Left ventricle myocardium inferior (tissue), 1 donor: ENCODE measurements at places on chromosomes 16 and 17.

DNA sequence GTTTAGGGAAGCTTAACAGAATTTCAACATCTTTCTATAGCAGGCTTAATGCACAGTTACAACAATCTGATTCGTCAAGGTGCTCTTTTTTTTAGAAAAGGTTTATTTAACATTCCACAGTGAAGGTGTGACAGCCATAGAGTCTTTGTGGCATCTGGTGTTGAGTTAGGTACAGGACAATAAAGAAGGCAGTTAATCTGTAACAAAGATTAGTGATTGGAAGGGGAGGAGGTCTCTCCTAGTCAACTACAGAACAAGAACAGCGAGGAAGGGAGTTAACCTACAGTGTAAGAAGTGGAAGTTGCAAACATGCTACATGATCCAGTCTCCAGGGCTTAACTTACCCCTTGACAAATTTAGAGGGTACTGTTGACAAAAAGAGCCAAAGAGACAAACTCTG is 3.0 kb upstream of the ZDHHC7 start:
- no peak for DNase-seq

- DNase-seq: no peak
These were observed at the start of gene PITPNM3 for GRCh38 chr17:6556121-6557039. TSS of gene PITPNM3 (minus strand) at chr17:6556555. CDS start at chr17:6556406, 149 bp downstream.

GRCh38 chr17:35245196-35245486 is 2.3 kb downstream of the SLFN5 start:
- DNase-seq: no peak

- no peak for DNase-seq
These were observed at the start of gene NLRC3 for GRCh38 chr16:3577302-3577752. TSS of gene NLRC3 (minus strand) at chr16:3577403. CDS start at chr16:3565036, 12,367 bp downstream.

DNA sequence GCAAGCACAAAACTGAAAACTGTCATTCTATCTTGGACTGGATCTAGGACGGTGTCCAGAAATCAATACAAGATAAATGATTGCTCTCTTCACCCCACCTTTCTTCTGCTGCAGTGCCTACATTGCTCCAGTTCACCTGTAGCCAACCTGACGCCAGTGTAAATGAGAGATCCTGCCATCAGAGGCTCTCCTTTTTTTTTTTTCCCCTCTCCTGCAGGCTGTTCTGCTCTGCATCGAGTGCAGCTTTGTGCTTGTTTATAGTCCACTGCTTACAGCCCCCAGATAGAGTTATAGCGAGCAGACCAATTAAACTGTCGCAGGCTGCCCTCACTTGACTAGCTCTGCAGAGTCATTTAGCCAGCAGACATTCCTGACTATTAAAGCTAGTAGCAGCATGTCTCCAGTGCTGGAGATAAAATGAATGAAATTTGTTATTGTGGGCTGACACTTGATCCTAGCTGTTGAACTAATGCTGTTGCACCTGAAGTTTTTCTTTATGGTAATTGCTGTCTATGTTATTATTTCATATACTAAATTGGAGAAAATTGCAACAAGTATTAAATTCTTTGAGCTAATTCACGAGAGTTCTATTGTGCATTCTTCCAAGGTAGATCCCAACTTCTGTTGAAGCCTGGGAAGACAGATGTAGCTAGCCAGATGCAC is 257.1 kb downstream of the FTO start:
- DNase-seq: no peak

- DNase-seq: peak; percentile 83
These were observed 8.8 kb downstream of the JUP start for GRCh38 chr17:41777574-41778188.

GRCh38 chr16:22220069-22220440 is 14.0 kb downstream of the EEF2K start:
- peak; percentile 80 for DNase-seq

DNA sequence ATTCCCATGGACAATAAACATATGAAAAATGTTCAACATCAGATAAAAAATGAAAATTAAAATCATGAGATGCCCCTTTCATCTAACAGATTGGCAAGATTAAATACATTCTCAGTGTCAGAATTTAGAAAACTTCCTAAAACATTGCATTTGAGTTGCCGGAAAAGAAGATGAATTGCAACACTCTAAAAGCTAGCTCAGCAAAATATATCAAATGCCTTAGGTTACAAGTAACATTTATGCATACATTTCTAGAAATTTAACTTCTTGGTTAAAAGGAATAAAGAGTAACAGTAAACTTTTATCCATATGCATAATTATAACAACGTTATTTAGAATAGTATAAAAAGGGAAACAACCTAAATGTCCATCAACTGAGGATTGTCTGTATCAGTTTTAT is 239.0 kb downstream of the PMP22 start:
- DNase-seq: no peak

- no peak for DNase-seq
These were observed 8.7 kb downstream of the MSL1 start for GRCh38 chr17:40130352-40131042.

DNA sequence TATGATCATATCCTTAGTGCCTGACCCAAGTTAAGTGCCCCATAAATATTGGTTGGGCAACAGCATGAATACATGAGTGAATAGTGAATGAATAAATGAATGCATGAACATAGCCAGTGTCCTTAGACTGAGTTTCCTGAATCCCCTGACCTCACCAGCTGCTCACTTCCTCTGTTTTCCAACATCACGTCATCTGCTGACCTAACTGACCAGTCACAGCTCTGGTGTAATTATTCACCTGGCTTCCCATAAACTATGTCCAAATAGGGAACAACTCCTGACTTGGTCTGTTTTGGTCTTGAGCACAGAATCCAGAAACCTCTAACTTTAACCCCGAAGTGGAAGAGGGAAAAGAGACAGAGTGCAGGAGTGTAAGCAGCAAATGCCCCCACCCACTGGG is 83.4 kb downstream of the ASIC2 start:
- no peak for DNase-seq

DNA sequence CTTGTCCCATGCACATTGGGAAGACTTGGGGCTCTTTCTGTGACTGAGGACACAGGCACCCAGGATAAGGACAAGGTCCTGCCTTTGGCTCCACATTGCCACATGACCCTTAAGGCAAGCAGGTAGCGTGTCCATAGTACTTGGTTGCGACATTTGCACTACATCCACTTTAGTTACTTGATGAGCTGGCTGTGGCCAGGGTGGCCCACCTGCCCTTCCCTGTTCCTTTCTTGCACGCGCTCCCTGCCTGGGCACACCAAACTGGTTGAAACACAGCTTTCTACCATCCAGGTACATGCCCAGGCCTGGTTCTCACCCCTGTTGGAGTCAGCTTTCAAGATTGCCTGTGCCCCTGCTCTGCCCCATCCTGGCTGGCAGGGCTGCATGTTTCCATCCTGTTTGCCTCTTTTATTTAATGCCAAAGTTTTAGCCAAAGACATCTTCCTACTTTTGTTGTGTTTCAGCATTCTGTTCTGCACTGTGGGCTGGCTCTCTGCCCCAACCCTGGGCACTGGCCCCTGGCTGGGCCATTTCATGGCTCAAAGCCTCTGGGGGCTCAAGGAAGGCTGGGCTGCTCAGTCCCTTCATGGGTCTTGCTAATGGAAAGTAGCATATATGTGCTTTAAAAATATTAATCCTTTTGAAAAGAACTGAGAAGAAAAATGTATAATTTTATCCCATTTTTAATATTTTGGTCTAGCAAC is 3.2 kb downstream of the B3GNT9 start:
- no peak for DNase-seq

- DNase-seq: no peak
These were observed 24.2 kb downstream of the CYB5B start for GRCh38 chr16:69448470-69449193.

DNA sequence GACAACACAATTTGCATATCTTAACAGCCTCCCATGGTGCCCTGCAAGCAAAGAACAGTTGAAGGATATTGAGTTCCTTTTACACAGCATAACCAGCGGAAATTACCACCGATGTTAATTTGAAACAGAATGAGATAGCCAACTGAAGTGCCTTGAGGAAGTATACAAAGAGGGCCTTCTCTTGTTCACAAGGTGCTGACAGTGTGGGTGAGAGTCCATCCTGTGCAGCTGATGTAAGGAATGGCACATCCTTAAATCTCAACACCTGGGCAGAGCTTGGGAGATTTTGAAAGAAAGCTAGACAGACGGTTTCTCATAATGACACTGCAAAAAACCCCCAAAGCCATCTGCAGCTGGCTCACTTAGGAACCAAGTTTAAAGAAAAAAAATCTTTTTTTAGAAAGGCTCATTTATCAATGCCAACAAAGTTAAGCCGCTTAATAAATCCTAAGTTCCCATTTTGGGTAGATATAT is 818.6 kb downstream of the KCNJ2 start:
- no peak for DNase-seq

DNA sequence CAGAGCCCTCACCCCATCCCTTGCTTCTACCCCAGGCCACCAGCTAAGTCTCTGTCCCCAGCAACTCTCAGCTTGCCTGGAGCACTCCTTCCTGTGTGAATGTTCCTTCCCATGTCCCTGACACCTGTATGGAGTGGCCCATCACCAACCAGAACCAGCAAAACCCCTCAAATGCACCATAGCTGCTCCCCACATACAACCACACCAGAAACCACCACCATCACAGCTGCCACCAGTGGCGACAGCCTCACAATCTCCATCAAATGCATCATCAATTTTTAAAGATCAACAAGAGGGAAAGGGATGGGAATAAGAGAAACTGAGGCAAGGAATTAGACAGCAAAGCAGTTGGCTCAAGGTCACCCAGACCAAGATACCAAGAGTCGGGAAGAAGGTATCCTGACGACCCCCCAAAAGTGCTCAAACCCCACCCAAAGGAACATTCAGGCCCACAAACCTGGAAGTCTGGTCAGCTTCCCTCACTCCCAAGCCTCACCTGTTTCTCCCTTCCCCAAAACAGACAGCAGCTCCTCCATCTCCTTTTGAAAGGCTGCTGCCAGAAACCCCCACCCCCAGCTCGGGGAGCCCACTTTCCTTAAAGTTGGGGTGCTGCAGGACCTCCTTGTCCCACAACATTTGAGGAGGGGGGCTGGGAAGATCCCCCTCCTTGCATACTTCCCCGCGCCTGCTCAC is 1.8 kb downstream of the SRCIN1 start:
- no peak for DNase-seq

DNA sequence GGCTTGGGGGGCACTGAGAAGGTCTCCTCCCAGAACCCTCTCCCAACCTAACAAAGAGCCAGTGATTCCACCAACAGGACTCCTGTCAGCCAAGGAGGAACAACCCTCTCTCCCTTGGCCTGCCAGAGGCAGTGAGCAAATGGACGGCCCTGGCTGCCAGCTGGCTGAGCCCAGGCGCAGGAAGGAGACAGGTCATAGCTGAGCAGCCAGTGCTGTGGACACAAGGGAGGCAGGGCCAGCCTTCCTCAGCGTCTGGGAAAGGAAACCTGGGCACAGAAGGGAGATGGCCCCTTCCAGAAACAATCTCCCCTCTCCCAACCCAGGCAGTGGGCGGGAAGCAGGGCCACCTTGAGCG is 2.1 kb downstream of the MPO start:
- DNase-seq: peak; percentile 39

GRCh38 chr17:78359321-78359996 is 418 bp downstream of the SOCS3 start:
- peak; percentile 39 for DNase-seq

DNA sequence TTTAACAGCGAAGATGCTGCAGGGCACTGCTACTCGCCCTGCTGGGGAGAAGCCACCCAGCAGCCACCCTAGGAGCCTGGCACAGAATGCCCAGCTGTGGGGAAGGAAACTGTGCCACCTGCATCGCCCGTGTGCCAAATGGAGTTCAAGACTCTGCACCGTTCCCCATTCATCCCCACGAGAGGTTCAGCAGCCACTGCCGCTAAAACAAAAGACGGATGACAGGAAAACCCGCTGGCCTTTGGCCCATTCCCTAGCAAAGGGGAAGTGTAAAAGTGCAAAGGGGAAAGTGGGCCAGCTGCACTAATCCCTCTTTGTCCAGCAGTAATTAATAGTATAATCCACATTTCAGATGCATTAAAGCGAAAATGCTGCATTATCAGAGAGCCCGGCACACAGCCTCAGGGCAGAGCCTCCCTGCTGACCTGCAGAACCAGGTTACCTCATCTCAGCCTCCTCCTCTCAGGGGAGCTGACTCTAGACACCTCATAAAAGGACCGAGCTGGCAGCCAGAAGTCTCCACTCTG is 37.7 kb downstream of the ZFHX3 start:
- DNase-seq: no peak

- peak; percentile 96 for DNase-seq
These were observed 16.5 kb downstream of the ADAM11 start for GRCh38 chr17:44775136-44775837.

DNA sequence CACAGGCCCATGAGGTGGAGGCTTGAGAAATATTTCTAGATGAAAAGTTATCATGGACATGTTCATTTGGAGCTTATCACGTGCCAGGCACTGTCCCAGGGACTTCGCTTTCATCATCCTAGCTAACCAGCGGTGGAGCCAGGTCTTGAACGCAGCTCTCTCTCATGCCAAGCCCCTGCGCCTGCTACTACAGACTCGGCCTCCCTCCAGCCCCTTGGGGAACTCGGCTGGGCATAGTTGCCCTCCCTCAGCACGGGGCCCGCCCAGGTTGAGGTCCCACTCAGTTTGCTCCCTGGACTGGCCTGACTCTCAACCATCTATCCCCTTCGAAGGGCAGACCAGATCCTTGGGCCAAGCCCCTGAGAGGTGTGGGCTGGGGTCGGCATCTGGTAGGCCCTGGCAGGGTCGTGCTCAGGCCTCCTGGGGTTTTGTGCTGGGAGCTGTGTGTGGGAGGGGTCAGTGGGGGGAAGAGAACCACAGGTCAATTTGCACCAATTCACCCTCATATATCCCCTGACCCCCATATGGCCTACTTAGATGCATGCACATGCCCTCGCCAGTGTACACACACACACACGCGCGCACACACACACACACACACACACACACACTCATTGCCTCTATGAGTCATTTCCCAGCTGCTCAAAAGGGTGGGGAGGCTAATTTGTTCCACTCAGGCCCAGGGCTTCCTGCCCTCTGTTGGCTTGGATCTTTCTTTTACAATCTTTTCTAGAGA is 12.1 kb upstream of the SCN4A start:
- no peak for DNase-seq

DNA sequence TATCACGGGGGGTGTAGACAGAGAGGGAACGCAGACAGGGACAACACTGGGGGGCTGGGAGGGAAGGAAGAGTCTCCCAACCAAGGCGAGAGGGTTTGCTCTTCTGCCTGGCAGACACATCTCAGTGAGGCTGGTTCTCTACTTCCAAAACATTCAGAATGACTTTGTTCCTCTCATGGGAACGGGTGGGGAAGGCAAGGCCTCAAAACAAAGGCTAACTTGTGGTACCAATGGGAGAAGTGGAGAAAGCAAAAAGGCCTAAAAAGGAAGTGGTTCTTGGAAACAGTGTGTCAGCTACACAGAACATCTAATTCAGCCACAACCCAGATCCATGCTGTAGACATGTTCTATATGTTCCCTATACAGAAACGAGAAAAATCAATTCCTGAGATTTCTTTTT is 7.5 kb downstream of the FLOT2 start:
- no peak for DNase-seq

GRCh38 chr16:84314373-84314772 is 19.7 kb downstream of the WFDC1 start:
- no peak for DNase-seq

- DNase-seq: no peak
These were observed 466.5 kb upstream of the MAF start for GRCh38 chr16:80066805-80067580.
